ENCODE measurements at places on chromosomes 3 and 15. TPM values are rescaled to one million over a fixed set of nuclear protein-coding genes. Genes with fewer than 3 reads are reported as not detected.

GRCh38 chr3:13132281-13132680 is 59.1 kb upstream of the IQSEC1 start:
- no peaks in the 10 kb centered on the region for H3K36me3 ChIP-seq
- H3K4me3 ChIP-seq: no peak overlapping the region
- no peak overlapping the region for H3K27ac ChIP-seq
- no peak for DNase-seq

GRCh38 chr3:40718681-40719080 is 193.9 kb downstream of the ZNF621 start:
- no peak overlapping the region for H3K4me3 ChIP-seq
- no peak for DNase-seq
- H3K36me3 ChIP-seq: no peaks in the 10 kb centered on the region
- no peak overlapping the region for H3K27ac ChIP-seq
- peaks cover 7% of the 10 kb centered on the region for H3K4me1 ChIP-seq

Gene SPINT1
- 6.6 TPM for total RNA-seq

GRCh38 chr15:99732751-99733267 is 428 bp downstream of the LYSMD4 start:
- peaks cover 20% of the 10 kb centered on the region for H3K4me1 ChIP-seq
- peak overlapping the region; percentile 76 for H3K27ac ChIP-seq
- H3K4me3 ChIP-seq: peak overlapping the region; percentile 84
- H3K36me3 ChIP-seq: peaks cover 5% of the 10 kb centered on the region

GRCh38 chr3:5330152-5330810 is 142.8 kb downstream of the EDEM1 start:
- H3K27ac ChIP-seq: no peak overlapping the region
- no peak overlapping the region for H3K4me3 ChIP-seq
- H3K36me3 ChIP-seq: no peaks in the 10 kb centered on the region

DNA sequence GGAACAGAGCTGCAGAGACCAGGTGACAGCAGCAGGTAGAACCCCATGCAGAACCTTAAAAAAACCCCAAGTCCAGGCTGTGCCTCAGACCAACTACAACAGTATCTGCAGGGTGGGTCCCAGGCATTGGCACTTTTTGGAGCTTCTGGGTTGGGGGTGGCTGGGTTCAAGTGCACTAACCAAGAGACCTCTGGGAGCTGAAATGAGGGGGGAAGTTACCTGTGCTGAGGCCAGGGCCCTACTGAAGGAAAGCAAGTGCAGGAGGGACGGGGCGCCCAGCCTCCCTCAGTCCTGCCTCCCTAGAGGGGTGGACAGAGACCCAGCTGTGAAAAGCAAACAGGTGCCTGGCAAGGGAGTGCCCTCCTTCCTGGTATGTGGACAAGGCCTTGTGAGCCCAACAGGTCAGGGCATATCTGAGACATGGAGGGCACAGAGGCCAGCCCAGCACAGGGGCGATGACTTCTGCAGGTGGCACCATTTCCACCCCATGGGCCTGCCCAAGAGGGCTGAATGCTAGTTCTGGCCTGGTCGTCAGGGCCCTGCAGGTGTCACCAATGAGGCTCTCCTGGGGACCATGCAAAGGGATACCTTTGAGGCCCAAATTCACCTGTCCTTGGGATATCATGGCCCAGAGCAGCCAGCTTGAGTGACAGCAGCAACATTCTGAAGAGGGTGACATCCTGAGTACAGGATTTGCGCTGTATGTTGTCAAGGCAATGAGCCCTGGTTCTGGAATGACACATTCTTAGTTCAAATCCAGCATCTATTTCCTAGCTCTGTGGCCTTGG is 18.7 kb downstream of the CTSH start:
- peaks cover 2% of the 10 kb centered on the region for H3K4me1 ChIP-seq
- DNase-seq: no peak
- H3K27ac ChIP-seq: no peak overlapping the region

Gene MASP1
- not detected for total RNA-seq

DNA sequence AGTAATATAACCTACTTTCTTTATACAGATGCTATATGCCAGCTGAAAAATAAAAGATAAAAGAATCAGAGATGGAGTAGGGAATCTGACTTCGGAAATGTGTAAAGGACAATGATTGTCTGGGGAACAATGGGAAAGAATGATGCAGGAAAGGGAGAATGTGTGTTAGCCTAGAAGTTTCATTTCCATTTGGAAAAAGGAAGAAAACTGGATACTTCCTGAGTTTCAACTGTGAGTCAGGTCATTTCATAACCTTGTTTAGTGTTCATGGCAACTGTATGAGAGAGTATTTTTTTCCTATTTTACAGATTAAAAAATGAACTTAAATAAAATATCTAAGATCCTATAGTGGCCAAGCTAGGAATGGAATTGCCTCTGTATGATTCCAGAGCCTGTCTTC is 261.3 kb upstream of the NECTIN3 start:
- H3K4me3 ChIP-seq: no peak overlapping the region
- no peaks in the 10 kb centered on the region for H3K36me3 ChIP-seq
- no peak for DNase-seq
- H3K27ac ChIP-seq: no peak overlapping the region
- H3K4me1 ChIP-seq: peaks cover 7% of the 10 kb centered on the region

GRCh38 chr15:70427167-70428120 is 329.7 kb upstream of the TLE3 start:
- peaks cover 26% of the 10 kb centered on the region for H3K4me1 ChIP-seq
- no peak overlapping the region for H3K4me3 ChIP-seq
- no peak overlapping the region for H3K27ac ChIP-seq
- H3K36me3 ChIP-seq: peaks cover 25% of the 10 kb centered on the region

GRCh38 chr3:191119415-191120295 is 79.4 kb upstream of the OSTN start:
- H3K27me3 ChIP-seq: no peaks in the 10 kb centered on the region
- no peak for DNase-seq
- no peaks in the 10 kb centered on the region for H3K4me1 ChIP-seq
- no peak overlapping the region for H3K4me3 ChIP-seq
- H3K27ac ChIP-seq: no peak overlapping the region
- no peaks in the 10 kb centered on the region for H3K36me3 ChIP-seq

DNA sequence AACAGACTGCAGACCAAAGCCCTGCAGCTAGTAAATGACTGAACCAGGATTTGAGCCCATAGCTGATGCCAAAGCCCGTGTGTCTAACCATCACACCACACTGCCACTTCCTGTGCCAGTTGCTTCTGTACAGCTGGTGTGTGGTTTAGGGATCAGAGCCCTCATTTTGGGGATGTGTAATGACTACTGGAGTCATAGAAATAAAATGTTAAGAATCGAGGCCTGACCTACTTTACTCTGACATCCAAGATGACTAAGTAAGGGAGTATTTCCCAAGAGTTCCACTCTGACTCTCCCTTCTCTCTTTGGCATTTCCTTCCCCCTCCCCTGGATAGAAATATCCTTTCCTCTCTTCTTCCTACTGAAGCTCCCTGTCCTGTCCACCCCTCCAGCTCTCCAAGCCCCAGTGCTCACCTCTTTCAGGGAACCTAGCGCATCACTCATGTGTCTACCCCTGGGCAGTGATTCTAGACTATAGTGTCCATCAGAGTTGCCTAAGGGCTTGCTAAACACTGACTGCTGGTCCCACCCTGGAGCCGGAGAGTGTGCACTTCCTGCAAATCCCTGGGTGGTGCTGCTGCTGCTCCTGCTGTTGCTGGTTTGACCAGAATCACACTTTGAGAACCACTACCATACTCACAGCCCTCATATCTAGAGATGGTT is 53.8 kb downstream of the MGLL start:
- no peak overlapping the region for H3K27ac ChIP-seq
- H3K36me3 ChIP-seq: no peaks in the 10 kb centered on the region
- no peak overlapping the region for H3K4me3 ChIP-seq
- peaks cover 5% of the 10 kb centered on the region for H3K27me3 ChIP-seq
- H3K4me1 ChIP-seq: peaks cover 4% of the 10 kb centered on the region

GRCh38 chr3:83454353-83454752 is 1504.4 kb upstream of the CADM2 start:
- DNase-seq: no peak
- H3K36me3 ChIP-seq: no peaks in the 10 kb centered on the region
- H3K27me3 ChIP-seq: no peaks in the 10 kb centered on the region

DNA sequence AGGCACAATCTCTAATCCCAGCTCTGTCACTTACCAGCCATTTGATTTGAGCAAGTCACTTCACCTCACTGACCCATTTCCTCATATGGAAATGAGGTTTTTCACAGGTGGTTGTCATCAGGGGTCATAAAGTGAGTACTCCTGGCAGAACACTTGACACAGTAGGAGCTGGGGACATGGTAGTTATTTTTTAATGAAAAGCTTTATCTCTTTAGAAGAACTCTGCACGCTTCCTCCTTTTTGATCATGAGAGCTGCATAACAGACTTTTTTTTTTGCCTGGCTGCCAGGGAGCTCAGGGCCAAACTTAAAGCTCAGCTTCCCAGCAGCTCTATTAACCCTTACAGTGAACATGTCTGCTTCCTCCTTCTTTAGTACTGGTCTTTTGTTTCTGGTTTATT is 8.4 kb downstream of the VWA5B2 start:
- H3K36me3 ChIP-seq: peaks cover 2% of the 10 kb centered on the region
- no peak for DNase-seq
- H3K4me3 ChIP-seq: no peak overlapping the region
- peaks cover 2% of the 10 kb centered on the region for H3K4me1 ChIP-seq
- H3K27me3 ChIP-seq: peaks cover 2% of the 10 kb centered on the region

- H3K36me3 ChIP-seq: peaks cover 3% of the 10 kb centered on the region
- H3K4me1 ChIP-seq: peaks cover 27% of the 10 kb centered on the region
Measured at GRCh38 chr15:92812271-92812670, 87.9 kb upstream of the CHD2 start.
